ENCODE measurements at places on chromosomes 6 and 20.

- DNase-seq, result no peak
These were observed 9.9 kb downstream of the SYCP2 start for GRCh38 chr20:59923514-59923913.

DNA sequence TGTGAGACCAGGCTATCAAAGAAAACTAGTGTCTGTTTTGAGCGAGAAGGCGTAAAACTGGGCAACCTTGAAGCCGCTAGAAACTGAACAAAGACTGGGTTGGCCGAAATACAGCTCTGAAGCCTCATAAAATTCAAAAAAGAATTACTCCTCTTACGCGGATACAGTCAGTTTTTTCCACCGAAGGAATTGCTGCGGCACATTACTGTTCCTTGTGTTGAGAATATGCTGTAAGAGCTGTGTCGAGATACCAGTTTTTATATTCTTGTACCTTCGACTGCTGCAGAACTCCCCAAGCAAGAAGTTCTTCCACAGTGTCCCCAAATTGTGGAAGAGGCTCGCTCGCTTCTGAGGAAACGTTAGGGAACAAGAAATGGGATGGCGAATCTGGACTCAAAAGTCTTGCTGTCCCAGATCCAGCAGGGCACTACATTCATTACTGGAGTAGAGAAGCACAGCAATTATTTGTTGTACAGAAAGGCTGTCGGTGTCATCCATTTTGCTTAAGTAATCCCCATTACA, 523 bp upstream of the COX7A2 start:
- no peak for DNase-seq

GRCh38 chr6:6942831-6943230, 164.9 kb upstream of the RREB1 start:
- no peak for DNase-seq

- no peak for DNase-seq
These were observed 148.0 kb downstream of the TMEM200A start for GRCh38 chr6:130513770-130514169.

GRCh38 chr6:151240036-151240685, 394 bp downstream of the AKAP12 start:
- no peak for DNase-seq

DNA sequence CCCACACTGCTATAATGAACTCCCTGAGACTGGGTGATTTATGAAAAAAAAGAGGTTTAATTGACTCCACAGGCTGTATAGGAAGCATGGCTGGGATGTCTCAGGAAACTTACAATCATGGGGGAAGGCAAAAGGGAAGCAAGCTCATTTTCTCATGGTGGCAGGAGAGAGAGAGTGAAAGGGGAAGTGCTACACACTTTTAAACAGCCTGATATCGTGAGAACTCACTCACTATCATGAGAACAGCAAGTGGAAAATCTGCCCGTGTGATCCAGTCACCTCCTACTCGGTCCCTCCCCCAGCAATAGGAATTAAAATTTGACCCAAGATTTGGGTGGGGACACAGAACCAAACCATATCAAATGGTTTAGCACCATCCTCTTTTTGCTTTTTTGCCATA, 116.6 kb upstream of the CEP162 start:
- DNase-seq, result no peak

Measured in activated CD8-positive, alpha-beta memory T cell treated with anti-CD3 and anti-CD28 coated beads for 4 hours (primary cell).